Activated CD8-positive, alpha-beta memory T cell treated with anti-CD3 and anti-CD28 coated beads for 48 hours (primary cell): ENCODE measurements at places on chromosomes 2 and 18.

GRCh38 chr2:229775614-229776313, 61.4 kb upstream of the DNER start:
- no peak for DNase-seq

DNA sequence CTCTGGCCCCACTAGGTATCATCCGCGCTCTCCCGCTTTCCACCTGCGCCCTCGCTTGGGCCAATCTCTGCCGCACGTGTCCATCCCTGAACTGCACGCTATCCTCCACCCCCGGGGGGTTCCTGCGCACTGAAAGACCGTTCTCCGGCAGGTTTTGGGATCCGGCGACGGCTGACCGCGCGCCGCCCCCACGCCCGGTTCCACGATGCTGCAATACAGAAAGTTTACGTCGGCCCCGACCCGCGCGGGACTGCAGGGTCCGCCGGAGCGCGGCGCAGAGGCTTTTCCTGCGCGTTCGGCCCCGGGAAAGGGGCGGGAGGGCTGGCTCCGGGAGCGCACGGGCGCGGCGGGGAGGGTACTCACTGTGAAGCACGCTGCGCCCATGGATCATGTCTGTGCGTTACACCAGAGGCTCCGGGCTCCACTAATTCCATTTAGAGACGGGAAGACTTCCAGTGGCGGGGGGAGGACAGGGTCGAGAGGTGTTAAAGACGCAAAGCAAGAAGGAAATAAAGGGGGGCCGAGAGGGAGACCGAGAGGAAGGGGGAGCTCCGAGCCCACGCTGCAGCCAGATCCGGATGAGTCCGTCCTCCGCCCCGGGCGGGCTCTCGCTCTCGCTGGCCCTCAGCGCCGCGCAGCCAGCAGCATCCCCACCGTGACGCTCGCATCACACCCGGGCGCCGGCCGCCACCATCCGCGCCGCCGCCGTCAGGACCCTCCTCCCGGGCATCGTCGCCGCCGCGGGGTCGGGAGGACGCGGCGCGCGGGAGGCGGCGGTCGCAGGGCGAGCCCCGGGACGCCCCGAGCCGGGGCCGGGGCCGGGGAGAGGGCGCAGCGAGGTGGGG, 664 bp downstream of the NETO1 start:
- no peak for DNase-seq

DNA sequence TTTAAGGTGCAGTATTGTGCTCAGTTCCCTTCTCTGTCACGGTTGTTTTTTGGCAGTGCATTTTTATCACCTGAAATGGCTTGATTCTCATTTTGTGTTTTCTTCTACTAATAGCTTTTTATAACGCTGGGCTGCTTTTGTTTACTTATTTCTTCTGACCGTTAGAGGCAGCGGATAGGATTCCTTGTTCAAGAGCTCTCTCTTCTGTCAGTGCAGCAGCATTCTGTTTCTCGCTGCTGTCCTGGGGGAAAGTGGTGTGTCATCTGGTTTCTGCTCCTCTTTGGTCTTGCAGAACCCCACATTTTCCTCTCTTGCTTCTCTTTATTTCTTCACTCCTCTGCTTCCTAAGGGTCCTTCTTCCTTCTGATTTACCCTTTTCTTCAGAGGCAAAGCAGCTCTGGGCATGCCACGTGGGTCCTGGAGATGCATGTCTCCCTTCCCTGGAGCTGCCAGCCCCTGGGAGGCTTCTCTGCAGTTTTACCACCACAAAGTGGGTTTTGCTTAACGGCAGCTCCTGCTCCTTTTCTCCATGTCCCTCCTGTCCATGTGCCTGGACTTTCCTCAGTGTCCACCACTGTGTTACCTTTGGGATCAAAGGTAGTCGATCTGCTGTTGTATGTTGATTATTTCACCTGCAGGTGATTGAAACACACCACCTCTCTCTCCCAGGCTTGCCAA, 47.3 kb upstream of the SNTG2 start:
- DNase-seq = no peak

GRCh38 chr2:677056-677958, at the start of gene TMEM18:
Gene TMEM18, minus strand, starts transcription at chr2:677406. Its CDS starts 61 bp downstream, at chr2:677345.
- peak; percentile 92 for DNase-seq

DNA sequence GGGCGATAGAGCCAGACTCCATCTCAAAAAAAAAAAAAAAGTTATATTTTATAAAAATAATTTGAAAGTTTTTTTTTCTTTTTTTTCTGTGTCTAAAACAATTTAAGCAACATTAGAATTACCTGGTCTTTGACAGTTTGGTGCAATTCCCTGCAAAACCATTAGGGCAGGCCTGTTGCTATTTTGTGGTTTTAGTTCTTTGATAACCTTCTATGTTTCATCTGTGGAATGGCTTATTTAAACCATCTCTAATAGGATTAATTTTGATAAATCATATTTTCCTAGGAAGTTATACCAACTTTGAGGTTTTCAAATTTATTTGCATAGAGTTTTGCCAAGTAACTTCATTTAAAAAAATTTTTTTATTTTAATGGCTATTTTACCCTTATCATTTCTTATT, 141.2 kb upstream of the TWIST2 start:
- DNase-seq = no peak

GRCh38 chr2:73963385-73964120, 21.2 kb upstream of the TET3 start:
- DNase-seq = no peak
